Stimulated activated CD4-positive, alpha-beta T cell treated with anti-CD3 and anti-CD28 coated beads, Interleukin-2, amount 100 ng/mL, for 48 hours (primary cell): ENCODE measurements at places on chromosomes 1 and 21.

- DNase-seq: no peak
These were observed 106.0 kb upstream of the FAM78B start for GRCh38 chr1:166272851-166273250.

- DNase-seq: no peak
These were observed 44.4 kb downstream of the GNB1 start for GRCh38 chr1:1846386-1846918.

DNA sequence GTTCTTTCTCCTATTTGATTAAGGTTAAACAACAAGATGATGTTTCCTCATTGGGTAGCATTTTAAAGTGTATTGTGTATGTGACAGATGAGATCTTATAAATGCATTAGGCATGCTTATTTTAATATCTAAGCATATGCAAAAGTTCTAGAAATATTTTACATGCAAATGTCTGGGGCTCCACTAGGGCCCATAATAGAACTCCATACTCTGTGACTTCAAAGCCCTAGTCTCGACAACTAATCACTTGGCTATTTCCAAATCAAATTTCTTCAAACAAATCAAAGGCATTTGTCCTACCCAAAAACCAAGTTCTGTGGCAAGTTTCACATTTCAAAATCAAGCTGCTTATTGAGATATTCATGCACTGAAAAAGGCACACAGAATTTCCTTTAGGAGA, 385.6 kb upstream of the ST6GALNAC5 start:
- no peak for DNase-seq

DNA sequence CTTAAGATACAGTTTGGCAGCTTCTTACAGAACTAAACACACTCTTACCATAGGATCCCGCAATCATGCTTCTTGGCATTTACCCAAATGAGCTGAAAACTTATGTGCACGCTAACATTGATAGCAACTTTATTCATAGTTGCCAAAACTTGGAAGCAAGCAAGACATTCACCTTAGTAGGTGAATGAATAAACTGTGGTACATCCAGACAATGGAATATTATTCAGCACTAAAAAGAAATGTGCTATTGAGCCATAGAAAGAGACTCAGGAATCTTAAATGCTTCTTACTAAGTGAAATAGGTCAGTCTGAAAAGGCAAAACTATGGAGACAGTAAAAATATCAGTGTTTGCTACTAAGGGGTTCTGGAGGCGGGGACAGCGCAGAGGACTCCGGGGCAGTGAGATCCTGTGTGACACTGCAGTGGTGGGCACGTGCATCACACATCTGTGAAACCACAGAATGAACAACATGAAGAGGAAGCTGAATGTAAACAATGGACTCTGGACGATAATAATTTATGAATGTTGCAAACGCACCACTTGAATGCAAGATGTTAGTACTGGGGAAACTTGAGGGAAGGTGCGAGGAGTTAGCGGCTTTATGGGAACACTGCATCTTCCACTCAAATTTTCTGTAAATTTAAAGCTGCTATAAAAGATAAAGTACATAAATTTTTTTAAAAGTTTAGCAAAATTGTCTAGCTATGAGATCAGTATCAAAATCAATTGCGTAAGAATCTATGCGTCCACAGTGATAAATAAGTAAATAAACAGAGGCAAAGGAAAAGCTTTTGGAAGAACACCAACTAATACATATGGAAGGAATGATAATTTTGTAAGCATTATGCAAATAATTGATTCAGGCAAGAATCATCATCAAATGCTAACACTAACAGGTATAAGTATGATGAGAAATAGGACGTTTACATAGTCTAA, 15.4 kb upstream of the SPATC1L start:
- DNase-seq: no peak

DNA sequence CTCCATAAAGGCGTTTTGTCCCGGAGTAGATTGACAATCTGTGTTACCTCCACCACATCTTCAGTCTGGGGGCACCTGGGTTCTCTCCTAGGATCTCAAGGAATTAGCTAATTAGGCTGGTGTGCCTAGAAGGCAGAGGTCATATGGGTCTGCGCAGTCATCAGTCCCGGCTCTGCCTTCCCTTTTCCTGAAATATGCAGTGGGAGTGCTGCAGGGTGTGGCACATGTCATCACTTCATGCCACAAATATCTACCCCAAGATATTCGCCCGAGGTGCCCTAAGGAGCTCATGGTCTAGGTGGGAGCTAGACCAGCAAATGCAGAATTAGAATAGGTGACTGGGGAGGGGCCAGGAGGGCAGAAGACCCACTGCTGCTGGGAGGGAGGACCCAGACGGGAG, 42.9 kb downstream of the ACTL8 start:
- DNase-seq: no peak

DNA sequence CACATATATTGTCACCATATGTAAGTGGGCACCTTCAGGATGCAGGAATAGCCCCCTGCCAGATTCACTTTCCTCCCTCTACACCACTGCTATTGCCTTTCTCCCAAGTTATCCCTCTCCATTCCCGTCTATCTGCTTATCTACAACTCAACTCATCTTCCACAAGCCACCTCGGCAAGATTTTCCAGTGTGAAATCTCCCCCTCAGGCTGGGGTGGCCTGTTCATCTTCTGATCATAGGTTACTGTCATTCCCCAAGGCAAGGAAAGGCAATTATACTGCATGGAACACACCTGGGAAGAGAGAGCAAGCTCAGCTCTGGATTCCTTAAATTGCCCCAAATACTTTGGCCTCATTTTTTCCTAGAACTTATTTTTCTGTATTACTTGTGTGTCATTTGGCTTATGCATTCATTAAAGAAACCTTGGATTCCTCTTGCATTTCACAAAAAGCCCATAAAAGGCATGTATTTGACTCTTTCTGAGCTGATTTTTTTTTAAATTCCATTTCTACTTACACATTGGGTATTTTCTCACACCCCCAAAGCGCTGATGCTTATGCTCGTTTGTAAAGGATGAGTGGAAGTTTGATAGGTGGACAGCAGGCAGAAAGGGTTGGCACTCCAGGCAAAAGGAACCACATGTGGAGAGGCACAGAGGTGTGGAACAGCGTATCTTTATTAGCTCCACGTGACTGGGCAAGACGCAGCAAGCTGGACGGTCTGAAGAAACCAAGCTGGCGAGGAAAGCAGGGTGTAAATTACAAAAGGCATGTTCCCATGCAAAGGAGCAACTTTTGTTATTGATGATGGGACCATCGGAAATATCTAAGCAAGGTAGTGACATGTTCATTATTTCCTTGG, 169.7 kb upstream of the RAB4A start:
- DNase-seq: no peak

DNA sequence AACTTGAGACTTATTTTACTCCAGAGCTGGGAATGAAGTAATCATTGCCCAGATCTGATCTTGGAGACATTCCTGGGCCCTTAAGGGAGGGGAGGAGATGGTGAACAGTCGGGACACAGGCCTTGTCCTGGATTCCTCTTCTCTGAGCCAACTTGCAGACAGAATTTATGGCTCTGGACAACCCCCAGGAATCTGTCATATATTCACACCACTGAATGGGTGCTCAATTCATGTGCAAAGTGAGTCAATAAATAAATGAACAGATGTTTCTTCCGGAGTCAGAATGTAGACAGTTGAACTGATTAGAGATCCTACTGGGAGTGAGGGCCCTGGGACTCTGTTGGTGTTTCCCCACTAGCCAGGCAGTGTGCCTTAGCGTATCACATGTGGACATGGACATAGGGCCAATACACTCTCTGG, 2.6 kb downstream of the TUFT1 start:
- no peak for DNase-seq

DNA sequence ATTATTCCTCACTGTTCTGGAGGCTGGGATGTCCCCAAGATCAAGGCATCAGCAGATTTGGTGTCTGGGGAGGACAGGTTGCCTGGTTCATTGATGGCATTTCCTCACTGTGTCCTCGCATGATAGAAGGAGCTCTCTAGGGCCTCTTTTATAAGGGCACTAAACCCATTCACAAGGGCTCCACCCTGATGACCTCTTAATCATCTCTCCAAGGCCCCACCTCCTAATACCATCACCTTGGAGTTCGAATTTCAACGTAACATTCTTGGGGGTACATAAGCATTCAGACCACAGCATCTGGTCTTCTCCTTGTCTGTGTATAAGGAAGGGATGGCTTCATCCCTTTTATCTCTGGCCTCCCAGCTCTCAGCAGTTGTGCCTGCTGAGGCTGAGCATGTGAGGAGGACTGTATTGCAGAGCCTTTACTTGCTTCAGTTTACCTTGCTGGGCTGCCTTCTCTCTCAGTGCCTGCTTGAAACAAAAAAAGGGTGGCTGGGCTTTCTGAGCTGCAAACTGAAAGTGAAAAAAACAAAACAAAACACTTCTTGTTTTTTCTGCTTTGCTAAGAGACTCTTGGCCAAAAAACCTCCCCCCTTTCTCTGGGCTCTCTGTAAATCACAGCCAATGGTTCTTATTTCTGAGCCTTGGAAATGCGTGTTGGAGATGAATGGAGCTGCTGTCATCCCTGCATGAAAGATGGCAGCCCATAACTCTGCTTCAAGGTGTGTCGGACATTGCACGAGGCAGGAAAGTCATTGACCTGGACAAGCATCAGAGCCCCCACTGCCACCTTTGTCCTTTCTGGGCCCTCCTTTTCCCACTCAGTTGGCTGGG, 75.8 kb downstream of the RHOU start:
- no peak for DNase-seq

GRCh38 chr1:18077657-18078215, 29.9 kb upstream of the IGSF21 start:
- DNase-seq: no peak

DNA sequence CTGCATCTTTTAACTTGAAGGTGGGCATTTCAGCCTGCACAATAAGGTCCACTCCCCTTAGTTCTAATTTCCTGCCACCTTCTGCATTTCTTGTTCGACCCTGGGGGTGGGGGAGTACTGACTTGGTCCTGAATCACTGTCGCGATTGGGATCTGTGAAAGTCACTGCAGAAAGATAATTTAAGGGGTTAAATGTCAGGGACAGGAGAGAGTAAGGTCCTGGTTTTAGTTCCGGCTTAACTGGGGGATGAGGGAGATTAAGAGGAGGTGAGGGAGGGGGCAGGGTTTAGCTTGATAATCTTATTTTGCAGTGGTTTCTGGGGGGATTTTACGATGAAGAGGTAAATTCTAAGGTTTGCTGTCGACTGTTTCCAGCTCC, 128.1 kb downstream of the MRPS6 start:
- DNase-seq: no peak

DNA sequence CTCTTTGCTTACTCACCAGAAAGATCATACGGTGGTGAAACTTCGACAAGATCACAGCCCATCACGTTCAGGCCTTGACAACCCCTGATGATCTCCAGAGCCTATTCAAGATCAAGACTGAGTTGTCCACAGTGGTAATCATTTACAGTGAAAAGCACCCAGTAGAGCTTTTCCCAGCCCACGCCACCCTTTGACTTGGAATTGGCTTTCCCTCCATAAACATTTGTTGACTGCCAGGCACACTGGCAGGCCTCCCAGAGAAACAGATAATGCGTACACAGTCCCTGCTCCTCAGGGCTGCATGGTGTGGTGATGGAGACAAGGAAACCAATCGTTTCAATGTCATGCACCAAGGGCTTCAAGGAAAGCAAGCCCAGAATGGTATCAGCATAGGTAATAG, 10.1 kb downstream of the AGMAT start:
- no peak for DNase-seq
